HAP-1 (cell line): ENCODE measurements at places on chromosomes 4 and X.

- no peak for DNase-seq
Measured at GRCh38 chrX:47171996-47172395, 21.6 kb upstream of the UBA1 start.

DNA sequence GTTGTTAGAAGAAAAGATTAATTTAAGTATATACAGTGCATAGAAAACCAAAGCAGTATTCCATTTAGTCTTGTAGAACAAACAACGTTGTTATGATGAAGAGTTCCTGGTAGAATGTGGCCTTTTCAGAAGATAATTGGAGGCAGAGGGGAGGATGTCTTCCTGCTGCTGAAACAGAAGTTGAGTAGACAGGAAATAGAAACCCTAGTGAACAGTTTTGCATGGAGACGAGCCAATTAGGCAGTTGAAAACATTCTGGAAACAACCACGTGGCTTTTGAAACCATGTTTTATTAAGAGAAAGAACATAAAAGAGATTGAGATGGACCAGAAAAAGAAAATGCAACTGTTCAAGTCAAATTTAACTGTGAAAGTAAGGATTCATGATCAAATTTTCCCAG is 325.2 kb downstream of the CAMK2D start:
- DNase-seq, result no peak

DNA sequence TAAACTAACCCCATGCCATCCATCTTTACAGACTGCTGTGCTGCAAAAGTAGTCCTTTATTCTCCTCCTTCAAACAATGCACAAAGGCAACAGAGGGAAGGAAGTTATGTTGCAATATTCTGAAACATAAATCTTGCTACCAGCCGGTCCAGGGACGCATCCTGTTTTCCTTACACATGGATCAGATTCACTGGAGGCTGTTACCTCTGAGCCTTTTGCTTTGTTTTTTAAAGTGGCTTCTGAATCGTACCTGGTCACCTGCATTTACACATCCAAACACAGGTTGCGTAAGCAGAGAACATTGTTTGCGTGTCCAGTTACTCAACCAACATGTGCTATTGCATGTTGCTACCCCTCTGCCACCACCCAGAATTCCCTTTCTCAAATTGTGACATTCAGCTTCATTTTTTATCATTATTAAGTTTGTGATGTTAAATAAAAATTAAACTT is 8.8 kb downstream of the PPARGC1A start:
- DNase-seq, result no peak

- DNase-seq, result no peak
Measured at GRCh38 chrX:126272795-126273497, 106.9 kb upstream of the DCAF12L2 start.

GRCh38 chrX:55028611-55029010 is 2.2 kb downstream of the ALAS2 start:
- no peak for DNase-seq

DNA sequence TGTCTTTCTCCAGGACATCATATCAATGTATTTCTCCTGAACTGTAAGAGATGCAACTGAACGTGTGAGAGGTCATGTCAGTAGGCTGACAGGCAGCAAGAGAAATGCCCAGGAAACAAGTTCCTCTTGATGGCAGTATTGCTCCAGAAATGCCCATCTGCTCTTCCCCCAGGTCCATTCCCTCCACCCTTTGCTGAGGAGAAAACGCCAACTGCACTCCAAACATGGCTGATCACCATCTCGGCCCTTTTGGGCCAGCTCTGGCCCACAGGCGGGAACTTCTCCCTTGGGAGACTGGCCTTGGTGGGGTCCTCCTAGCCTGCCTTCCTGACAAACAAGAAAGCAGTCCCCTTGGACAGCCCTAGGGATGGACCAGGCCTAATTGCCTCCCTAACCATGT is 276.5 kb upstream of the AGTR2 start:
- no peak for DNase-seq

GRCh38 chr4:72338060-72338459 is 231.0 kb downstream of the ADAMTS3 start:
- DNase-seq, result no peak

DNA sequence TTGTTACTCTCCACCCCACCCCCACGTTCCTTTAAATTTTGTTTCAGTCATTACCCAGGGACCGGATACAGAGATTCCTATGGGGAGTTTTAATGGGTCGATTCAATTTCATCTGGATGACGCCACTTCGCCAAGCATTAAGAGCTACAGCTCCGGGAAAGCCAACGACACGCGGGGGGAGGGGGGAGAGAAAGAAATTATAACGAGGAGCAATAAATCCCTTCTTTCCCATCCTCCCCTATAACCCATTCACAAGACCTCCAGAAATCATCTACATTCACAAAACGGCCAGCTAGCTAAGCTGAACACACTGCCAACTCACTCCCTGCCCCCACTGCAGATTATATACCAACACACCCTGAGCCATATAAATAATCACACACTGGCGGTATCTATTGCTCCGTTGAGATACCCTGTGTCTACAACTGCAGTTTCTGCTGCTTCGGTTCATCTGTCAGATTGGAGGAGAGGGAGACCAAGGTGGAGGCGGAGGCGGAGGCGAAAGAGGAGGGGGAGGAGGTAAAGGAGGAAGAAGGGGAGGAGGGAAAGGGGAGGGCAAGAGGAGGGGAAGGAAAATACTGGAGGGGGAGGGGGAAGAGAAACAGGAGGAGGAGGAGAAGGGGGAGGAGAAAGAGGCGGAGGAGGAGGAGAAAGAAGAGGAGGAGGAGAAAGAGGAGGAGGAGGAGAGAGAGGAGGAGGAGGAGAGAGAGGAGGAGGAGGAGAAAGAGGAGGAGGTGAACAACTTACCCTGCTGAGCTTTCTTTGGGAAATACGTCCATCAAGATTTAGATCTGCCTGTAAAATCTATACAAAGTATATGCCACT is 113.9 kb upstream of the VAMP7 start:
- DNase-seq, result peak; percentile 90

DNA sequence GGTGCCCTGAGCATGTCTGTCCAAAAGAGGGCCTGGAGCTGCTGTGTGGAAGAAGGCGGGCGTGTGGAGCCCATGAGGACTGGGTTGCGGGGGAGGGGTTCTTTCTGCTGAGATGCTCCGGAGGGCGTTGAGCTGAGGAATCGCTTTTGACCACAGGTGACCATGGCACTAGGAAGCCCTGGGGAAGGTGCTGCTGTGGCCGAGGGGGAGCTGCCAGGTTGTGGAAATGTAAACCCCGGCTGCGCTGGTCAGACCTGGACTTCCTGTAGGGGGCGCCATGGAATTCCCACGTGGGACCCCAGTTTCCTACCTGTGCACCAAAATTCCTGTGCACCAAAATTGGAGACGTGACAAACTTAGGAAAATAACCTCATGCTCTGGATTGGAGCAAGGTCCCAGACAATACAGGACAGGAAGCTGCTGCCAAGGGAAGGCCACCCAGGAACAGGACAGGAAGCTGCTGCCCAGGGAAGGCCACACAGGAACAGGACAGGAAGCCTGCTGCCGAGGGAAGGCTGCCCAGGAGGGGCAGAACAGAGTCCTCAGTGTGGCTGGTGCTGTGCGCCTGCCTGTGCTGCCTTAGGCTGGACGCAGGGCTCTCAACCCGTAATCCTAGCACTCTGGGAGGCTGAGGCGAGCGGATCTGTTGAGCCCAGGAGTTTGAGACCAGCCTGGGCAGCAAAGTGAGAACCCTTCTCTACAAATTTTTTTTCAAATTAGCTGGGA is 28.4 kb upstream of the UVSSA start:
- DNase-seq, result no peak

- no peak for DNase-seq
Measured at GRCh38 chrX:127888767-127889166, 163.4 kb downstream of the ACTRT1 start.

- no peak for DNase-seq
Measured at GRCh38 chr4:67104145-67104544, 441.2 kb downstream of the CENPC start.

- DNase-seq, result no peak
Measured at GRCh38 chr4:184669251-184669650, 19.7 kb downstream of the PRIMPOL start.

DNA sequence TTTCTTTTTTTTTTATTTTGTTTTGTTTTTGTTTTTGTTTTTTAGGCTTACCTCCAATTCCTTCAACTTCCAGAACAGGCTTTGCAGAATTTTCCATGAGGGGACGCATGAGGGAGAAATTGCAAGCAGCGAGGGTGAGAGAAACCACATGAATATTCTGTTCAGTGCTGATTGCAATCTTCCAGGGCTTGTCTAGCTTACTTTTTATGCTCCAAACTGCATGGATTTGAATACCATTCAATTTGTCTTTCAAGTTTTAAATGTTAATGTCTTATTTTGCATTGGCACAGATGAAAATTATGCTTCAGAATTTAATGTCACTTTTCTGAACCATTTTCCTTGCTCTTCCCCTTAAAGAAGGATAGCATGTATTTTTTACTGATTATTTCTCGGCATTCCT is 32.7 kb downstream of the CC2D2A start:
- no peak for DNase-seq

DNA sequence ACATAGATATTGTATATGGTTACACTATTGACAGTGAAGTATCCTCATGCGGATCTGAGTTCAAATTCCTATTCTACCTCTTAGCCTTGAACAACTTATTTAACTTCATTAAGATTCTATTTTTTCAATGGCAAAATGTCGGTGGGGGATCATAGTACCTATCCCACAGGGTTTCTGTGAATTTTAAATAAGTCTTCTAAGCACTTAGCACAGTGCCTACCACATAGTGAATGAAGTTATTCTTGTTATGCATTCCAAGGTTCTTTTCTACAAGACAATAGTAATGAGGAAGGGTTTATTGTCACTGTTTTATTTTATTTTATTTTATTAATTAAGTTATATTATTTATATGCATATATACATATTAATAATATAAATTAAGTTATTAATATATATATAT is 8.8 kb upstream of the ENAM start:
- DNase-seq, result no peak

DNA sequence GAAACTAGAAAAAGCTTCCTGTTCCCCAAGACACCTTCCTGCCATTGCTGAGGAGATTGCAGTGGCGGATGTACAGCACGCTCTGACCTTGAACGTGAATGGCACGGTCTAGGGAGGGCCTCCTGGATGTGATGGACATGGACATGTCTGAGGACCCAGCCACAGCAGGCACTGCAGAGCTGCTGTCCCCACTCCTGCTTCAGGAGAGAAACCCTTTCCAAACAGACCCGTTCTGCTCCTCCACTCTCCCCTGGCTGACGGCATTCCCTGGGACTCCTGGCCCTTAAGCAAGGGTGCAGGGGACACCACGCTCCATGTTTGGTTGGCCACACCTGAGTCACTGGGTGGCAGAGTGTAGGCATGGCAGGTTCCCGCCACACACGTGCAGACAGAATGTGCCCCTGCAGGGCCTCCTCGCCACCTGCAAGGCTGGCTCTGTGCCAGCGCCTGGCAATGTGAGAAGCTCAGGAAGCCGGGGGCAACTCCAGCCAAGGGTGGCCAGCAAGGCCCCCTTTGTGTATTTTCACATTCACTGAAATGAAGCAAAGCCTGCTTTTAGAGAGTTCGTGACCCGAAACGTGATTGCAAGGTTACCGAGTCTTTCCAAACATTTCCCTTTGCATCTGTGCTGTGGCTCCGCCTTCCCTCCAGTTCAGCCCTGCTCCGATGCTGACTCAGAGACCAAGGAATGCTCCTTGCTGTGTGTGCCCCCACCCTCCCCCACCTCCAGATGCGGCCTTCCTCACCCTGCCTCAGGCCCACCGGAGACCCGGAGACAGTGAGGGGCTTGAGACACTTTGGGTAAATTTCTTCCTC is 46.1 kb downstream of the HTRA3 start:
- no peak for DNase-seq

DNA sequence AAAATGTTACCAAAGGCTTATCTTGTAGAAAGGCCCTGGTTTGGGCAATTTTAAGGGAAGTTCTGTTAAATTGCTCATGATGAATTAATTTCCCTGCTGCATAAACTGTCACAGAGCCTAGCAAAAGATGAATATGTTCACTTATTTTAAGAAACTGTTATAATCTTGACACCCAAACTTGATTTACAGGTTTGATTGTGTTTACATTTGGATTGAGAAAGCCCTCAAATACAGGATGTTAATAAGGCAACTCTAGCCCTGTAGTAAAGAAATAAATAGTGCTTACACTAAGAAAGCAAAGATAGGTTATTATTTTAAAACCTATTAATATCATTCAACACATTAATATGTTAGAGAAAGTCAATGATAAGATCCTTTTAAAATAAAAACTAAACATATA is 18.3 kb downstream of the GYG2 start:
- no peak for DNase-seq

GRCh38 chrX:47587091-47587891 is 5.1 kb downstream of the TIMP1 start:
- DNase-seq, result no peak

GRCh38 chr4:121073004-121073435 is 685 bp upstream of the NDNF start:
- DNase-seq, result no peak

GRCh38 chr4:157115613-157116335 is 39.8 kb downstream of the GLRB start:
- peak; percentile 61 for DNase-seq

DNA sequence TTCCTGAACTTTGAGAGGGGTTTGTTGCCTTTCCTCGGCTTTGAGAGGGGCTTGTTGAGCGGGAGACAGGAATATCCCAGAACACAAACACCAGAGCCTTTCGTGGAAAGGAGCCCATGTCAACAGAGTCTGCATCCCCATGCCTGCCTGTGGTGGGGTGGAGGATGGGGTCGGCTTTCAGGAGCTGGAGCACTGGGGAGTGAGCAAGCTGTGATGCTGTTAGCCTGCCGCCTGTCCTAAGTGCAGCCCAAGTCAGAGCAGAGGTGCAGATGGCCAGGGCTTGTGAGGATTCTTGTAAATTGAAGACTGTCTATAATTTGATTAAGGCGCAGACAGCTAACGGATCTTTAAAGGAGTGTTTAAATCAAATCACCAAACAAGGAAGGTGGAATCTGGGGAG is 103.3 kb upstream of the ANK2 start:
- DNase-seq, result no peak

- DNase-seq, result no peak
Measured at GRCh38 chrX:30313322-30313721, 4.1 kb upstream of the NR0B1 start.
